Fibroblast of skin of scalp (primary cell): ENCODE measurements at places on chromosomes 2 and 18.

- DNase-seq: no peak
These were observed 18.5 kb downstream of the PHOSPHO2 start for GRCh38 chr2:169712791-169713227.

DNA sequence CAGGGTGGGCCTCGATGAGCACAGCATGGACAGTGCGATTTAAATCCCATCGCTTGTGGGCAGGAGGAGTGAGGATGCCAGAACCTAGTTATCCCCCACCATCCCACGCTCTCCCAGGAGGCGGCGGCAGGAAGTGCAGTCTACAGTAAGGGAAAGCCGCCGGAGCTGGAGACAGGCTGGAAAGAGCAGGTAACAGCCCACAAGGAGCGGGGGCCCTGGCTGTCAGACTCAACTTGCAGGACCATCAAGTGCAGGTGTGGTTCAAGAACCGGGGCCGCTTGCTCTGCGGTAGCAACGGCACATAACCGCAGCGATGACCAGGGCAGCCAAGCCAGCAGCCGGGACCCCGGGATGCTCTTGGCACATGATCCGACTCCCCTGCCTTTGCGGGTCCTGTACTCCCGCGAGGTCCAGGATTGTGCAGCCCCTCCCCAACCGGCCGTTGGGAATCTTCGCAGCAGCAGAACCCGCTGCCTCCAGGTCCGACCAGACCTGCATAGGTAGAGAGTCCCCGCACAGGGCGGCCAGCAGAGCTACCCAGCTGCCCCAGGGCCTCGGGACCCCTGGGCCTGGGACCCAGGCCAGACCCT is 82.1 kb downstream of the BIN1 start:
- peak; percentile 29 for DNase-seq

DNA sequence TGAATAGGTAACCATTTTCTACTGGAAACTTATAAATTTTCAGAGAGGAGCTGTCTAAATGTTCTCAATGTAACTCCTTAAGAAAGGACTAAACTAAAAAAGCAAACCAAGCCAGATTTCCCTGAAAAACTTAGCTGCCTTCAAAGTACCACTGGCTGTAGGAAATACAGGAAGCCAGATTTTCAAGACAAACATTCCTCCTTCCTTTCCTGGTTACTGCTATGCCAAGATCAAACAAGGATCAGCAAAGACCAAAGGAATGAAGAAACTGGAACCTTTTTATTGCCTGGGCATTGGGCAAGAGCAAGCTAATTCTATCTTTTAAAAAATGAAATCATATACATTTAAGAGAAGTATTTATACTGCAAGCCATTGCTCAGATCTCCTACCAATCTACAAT is 212.7 kb downstream of the DYM start:
- peak; percentile 19 for DNase-seq

GRCh38 chr2:16693854-16694253 is 28.2 kb upstream of the CYRIA start:
- no peak for DNase-seq

DNA sequence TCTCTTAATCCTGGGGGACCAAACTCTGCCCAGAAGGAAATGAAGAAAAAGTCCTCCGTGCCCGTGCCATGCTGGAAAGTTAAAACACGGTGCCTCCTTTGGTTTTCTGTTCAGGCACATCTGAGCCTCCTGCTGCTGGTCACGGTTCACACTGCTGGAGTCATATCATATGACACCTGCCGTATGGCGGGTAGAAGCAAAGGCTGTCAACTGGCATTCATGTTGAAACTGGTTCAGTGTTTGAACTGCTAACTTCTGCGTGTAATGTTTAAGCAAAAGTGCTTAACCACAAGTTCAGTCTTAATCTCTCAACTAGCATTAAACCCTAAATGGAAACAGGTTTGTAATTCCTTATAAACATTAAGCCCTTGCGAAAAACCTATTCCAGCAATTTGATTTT is 3.1 kb downstream of the STK39 start:
- DNase-seq: no peak

DNA sequence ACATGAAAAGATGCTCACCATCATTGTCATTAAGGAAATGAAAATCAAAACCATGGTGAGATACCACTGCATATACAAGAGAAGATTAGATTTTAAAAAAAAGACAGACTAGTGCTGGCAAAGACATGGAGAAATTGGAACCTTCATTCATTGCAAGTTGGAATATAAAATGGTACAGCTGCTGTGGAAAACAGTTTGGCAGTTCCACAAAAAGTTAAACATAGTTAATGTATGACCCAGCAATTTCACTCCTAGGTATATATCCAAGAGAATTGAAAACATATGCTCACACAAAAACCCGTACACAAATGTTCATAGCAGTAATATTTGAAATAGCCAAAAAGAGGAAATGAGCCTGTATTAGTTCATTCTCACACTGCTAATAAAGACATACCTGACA is 33.7 kb upstream of the MBOAT2 start:
- DNase-seq: peak; percentile 45

- DNase-seq: peak; percentile 44
These were observed 45.3 kb upstream of the TANC1 start for GRCh38 chr2:158923180-158923594.

DNA sequence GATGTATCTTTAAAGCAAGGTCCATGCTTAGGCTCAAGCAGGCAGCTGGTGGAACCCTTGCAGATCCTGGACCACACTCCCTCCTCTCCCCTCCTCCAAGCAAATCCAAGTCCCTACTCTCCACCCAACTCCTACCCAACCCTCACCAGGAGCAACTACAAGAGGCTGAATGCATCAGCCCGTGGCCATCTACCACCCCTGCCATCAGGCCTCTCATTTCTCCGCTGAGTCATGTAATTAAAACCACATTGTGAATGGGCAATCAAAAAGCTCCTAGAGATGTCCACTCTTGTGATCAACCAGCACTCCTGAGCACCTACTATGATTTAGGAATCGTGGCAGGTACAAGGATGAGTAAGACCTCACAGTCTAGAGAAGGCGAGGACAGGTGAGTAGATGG is 142.2 kb upstream of the CAPN13 start:
- DNase-seq: peak; percentile 12
